Activated gamma-delta T cell treated with anti-CD3 and anti-CD28 coated beads, Interleukin-2, amount 50 U/mL, for 16 hours (primary cell): ENCODE measurements at places on chromosomes 1 and 21.

DNA sequence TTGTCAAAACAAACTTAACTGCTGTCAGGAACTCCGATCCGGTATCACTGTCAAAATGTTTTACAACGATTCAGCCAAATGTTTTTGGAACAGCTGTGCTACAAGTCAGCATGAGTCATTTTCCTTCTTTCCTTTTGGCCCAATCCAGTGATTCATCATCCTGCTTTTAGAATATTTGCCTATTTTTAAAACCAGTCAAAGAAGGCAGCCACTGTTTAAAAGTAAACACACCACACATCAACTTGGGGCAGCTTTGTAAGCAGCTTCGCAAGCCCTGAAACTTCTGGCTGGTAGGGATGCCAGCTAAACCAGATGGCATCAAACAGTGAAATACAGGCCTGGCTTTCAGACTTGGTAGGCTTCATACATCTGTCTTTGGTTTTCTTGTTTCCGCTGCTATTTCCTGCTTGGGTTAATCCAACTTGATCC lies 14.9 kb downstream of the MAP3K7CL start:
- DNase-seq = no peak

GRCh38 chr1:2961081-2961480 lies 60.2 kb upstream of the ACTRT2 start:
- no peak for DNase-seq

DNA sequence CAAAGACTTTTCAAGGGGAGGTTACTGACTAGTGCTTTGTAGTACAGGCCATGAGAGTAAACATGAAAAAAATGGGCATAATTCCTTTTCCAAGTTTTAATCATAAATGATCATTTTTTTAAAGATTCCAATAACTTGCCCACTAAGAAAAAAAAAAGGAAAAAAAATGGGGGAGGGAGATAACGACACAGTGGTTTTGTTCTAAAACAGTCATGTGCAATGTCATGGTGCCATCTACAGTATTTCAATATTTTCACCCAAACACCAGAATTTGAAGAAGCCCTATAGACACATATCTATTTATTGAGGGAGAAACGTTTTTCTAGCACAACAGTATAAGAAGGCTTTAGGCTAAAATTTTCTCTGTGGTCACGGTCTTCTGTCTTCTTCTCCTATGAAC lies 250.2 kb downstream of the LTN1 start:
- DNase-seq = no peak

DNA sequence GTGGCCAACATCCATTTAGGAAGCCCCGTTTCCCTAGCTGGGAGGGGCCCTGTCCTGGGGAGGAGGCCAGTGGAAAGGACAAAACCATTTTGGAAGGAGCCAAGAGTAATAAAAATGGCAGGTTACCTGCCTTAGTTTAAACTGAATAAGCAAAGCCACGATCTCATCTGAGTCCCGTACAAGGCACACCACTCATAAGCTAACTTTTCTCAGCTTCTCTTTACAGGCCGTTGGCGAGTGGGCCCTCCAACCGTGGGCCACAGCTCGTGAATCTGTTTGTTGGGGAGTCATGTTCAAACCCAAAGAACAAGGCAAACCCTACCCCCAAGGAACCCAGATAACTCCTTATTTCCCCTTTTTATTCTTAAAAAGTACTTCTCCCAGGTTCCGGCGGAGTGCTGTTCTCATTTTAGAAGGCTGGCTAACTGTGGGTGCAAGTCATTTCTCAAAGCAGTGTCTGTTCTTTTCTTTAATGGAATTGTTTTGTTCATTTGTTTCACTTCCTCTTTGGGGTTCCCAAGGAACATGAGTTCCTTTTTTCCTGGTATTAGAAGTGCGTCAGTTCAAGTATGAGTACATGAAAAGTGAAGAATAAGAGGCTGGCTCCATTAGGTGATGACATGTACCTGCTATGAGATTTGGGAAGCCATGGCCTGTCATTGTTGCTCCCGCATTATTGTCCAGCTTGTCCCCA lies 89.0 kb downstream of the PSMG1 start:
- DNase-seq = no peak

DNA sequence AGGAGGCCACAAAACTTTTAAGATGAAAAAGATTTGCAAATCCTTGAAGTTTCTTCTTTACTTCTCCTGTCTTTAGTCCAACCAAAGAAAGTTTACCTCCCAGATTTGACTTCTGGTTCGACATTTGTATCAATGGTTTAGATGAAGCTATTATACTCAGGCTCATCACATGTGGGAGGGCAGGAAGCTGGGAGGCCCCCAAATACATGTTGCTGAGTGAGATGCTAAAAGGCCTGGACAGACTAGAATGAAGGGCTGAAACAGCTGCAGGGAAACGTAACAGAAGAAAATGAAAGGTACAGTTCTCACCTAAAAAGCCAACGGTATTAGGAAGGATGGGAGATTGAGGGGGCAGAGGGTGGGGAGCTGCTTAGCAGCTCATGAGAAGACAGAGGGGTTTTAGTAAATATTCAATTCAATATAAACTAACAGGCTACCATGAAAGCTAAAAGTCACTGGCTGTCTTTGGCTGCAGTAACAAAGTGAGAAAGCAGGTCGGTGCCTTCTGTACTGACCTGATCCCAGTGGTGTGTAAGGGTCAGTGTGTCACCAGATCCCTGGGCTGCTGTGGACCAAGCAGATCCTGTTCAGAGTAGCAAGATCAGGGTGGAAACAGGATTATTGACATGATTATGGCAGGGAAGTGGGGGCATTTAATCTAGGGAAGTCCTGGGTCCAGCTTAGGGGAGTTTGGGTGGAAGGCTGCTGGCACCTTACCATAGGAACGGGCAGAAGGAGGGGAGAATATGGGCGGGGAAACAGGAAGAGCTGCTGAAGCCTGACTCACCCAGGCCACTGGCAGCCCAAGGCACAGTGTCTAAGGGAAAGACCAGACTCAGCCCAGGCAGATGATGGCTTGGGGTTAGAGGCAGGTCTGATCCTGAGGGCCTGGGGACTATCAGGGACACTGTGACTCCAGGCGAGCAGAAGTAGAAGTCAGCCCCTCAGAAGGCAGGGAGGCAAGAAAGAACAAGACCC lies 60.4 kb downstream of the KCNN3 start:
- DNase-seq = no peak

DNA sequence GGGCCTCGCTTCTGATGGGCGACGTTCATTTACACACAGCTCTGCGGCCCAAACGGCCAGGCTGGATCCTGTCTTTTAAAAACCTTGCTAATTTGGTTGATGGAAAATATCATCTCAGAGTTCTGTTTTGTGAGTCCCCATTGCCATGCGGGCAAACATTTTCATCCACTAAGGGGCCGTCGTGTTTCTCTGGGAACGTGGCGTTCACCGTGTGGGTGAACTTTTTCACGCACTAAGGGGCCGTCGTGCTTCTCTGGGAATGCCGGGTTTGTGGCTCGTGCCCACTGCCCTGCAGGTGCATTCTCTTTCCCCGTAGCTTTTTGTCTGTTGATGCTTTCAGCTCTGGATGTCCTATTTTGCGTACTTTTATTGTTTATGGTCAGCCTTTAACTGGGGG lies 6.8 kb downstream of the COL18A1 start:
- DNase-seq = no peak

DNA sequence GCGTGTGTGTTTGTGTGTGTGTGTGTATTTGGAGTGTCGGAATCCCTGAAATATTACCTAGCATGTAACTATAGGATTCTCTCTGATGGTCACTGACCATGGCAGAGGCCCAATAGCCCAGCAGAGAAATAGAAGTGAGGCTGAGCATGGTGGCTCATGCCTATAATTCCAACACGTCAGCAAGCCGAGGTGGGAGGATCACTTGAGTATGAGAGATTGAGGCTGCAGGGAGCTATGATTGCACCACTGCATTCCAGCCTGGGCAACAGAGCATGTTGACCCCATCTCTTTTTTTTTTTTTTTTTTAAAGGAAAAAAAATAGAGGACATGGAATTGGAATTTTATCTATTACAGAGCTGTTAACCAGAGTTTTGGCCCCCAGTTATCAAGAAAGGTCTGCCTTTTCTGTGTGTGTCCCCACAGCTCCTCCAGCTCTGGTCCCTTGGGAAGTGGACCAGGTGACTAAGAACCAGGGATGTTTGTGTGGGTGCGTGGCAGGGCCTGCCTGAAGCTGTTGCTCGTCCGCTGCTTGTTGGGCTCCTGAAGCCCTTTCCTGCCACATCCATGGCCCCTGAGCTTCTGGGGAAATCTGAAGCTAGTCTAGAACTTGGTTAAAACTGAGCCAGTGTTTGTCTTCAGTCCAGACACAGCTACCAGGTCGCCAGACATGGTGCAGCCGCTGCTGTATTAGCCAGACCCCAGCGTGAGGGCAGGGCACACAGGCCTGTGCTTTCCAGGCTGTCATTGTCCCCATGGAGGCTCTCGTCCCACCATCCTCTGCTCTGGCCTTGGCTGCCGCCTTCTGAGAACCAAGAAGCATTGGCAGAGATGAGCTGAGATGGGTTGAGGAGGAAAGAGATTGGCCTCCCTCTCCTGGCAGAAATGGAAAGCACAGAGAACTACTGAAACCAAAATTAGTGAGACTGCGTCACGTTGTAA lies 25.5 kb downstream of the CAPN9 start:
- no peak for DNase-seq

DNA sequence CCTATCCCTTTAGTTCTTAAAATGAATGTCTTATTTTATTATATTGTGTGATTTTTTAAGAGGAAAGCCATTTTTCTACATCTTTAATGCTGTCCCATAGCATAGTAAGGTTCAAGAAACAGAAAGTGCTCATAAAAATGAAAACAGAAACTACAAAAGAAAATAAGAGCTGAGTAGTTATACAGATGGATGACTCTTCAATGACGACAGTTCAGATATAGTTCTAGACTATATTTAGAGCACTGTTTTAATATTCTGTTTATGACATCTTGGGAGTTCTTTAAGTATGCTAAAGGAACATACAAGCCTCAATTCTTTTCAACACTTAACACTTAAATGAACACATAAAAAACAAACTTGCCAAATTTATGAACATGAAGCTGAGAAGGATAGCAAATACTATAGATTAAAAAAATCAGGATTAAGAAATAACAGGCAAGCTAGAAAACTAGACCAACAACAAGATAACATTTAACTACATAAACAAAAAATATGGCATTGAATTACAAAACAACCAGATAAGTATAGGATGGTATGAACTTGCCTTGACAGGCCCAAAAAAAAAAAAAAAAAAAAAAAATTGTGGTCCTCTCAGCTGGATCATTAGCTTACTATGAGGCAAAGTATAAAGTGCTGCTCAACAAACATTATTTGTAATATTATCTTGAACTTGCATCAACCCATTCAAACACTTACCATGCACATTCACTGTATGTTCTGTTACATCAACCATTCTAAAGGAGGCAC lies 87.9 kb downstream of the ZZZ3 start:
- no peak for DNase-seq

- no peak for DNase-seq
These were observed 10.7 kb upstream of the LAMB3 start for GRCh38 chr1:209662879-209663327.

DNA sequence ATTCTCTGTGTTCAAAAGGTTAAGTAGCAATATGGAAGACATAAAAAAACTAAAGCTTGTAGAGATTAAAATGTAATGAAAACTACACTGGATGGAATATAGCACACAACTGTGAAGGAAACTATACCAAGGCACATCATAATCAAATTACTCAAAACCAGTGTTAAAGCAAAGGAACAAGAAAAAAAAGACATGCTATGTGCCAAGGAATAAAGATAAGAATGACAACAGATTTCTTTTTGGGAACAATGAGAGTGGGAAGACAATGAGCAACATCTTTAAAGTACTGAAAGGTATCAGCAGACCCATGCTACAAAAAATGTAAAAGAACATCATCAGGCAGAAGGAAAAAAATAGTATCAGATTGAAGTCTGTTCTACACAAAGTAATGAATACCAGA lies 157.8 kb downstream of the VPS13D start:
- no peak for DNase-seq

DNA sequence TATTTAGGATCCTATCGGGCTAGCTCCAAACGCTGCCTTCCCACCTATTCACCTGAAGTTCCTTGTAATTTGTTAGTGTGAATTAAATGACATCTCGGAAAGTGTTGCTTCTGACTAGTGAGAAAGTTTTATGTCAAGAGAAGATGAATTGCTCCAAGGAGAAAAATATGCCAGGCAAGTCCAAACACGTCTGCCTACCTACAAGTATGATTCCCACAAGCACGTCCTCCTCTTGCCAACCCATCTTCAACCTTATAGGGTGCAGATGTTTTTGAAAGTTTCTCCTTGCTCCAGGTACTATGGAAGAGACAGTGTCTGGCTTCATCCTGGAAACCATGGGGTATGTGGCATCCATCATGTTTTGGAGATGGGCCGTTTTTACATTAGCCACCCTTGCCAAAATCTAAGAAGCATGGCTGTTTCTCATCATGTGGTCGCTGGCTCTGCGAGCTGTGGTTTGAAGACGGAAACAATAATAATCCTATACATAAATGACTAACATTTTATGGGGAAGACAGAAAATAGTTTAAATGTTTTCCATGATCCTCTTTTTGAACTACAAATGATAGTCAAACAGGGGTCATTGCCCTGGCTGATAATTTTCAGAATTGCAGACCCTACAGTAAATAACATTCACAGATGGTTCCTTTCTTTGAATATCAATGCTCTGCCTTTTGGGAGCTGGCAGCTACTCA lies 505.8 kb downstream of the SMYD3 start:
- DNase-seq = no peak

GRCh38 chr21:35015435-35016024 lies 33.6 kb downstream of the RUNX1 start:
- DNase-seq = no peak

- DNase-seq = no peak
These were observed 22.8 kb upstream of the RNF186 start for GRCh38 chr1:19837866-19838265.

- no peak for DNase-seq
These were observed 37.0 kb downstream of the S100A6 start for GRCh38 chr1:153498746-153499145.

DNA sequence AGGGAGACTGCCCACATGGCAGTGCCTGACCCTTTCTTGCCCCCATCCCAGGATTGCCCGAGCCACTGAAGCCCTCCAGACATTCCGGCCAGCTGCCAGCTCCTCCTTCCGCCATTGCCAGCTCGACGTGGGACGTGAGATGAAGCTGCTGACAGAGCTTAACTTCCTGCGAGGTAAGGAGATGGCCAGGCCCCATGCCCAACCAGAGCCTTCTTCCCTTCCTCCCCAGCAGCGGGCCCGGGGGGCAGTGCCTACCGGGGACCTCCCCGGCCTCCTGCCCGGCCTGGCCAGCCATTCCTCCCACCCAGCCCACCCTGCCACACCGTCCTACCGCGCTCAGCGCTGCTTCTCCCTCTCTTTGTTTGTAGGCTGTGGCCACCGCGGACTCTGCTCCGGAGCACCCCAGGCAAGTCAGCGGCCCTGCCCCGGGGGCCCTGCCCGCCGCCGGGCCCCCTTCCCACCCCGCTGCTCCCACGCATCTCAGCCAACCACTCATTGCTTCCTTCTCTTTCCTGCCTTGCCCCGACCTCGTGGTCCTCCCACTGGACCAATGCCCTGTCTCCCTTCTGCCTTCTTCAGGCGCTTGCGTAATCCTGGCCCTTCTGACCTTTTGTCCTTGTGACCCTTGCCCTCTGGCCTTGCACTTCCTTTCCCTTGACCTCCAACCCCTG lies 4.9 kb downstream of the TRIM46 start:
- DNase-seq = no peak
